Activated CD4-positive, alpha-beta T cell treated with anti-CD3 and anti-CD28 coated beads, Interleukin-10, Interleukin-2, amounts not matched to agents 100 ng/mL and 50 ng/mL, durations not matched to agents 16 hours and 8 hours (primary cell): ENCODE measurements at places on chromosomes 3 and 15.
A peak's percentile ranks its signal among the peaks of the same experiment; 100 is the strongest.

DNA sequence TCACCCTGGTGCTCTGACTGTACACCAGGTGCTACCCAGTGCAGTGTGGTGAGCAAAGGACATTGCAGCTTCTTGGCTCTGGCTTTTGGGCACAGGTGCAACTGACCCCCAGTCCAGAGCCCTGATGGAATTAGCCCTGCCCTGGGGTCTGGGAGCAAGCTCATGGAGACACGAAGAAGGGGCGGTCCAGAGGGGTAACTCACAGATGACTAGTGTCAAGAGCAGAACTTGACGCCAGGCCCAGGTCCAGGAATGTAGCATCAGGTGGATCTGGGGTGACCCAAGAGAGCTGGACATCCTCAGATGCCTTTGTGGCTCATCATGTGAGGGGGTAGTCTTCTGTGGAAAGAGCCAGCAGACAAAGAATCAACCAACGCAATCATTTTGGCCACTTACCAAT lies 88.9 kb downstream of the ASB7 start:
- DNase-seq, result no peak

DNA sequence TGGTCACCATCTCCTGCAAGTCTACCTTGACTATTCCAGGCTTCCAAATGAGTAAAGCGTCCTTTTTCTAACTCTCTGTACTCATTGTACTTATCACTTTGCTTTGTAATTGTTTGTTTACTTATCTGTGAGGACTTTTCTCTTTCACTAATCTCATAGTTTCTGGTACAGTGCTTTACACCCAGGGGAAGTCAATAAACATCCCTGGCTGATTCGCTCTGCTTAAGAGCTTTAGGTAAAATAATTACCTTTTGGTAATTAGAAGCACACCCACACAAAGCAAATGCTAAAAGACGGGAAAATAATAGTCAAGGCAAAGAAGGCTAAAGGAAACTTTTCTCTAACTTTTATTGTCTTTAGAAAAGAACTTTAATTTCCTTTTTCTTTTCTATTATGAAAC lies 466.9 kb upstream of the ROBO1 start:
- no peak for DNase-seq

GRCh38 chr3:193559100-193559499 lies 4.4 kb upstream of the ATP13A4 start:
- peak; percentile 33 for DNase-seq

DNA sequence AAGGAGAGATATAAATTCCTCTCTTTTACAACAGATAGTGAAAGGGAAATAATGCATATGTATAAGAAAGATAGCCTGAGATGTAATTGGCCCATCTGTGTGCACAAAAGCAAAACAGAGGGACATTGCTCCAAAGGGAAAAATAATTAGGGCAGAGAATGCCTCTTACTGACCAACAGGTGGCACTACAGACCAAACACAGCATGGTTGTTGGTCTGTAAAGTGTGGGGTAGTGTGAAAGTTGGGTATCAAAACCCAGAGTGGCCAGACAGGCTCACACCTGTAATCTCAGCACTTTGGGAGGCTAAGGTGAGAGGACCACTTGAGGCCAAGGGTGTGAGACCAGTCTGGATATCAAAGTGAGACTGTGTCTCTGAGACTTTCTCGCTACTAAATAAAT lies 4.5 kb upstream of the TLNRD1 start:
- DNase-seq, result peak; percentile 53

- DNase-seq, result no peak
Observed at GRCh38 chr3:192212979-192213378, 514.4 kb downstream of the FGF12 start.

GRCh38 chr15:96553931-96554330 lies 223.4 kb downstream of the NR2F2 start:
- no peak for DNase-seq

DNA sequence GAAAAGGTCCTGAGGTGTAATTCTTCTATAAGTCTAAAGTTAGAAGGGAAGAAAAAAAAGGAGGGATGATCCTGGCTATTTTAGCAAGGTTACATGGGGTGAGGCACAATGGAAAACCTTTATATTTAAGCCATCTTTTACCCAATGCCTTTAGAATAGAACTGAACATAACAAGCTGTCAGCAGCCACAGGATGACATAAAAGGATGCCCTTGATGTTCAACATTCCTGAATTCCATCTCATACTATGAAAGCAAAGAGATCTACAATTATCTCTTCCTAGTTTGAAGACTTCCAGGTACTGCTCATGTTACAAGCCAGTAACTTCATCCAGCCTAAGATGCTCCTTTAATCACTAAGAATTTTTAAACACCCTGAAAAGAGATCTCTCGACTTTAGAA lies 26.9 kb downstream of the NEK10 start:
- no peak for DNase-seq

DNA sequence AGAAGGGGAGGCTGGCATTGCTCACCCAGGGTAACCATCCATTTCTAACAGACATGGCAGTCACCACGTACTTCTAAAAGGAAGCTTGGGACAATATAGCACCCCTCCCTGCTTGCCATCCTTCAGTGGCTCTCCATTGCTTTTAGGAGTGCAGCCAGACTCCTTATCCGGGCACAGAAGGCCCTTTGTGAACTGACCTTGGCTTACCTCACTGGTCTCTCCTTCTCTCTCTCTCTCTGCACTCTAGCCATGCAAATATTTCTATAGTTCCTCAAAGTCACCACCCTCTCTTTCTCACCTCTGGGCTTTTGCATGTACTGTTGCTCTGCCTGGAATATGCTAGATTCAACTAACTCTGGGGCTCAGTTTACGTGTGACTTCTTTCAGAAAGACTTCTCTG lies 301.1 kb downstream of the SHQ1 start:
- no peak for DNase-seq

DNA sequence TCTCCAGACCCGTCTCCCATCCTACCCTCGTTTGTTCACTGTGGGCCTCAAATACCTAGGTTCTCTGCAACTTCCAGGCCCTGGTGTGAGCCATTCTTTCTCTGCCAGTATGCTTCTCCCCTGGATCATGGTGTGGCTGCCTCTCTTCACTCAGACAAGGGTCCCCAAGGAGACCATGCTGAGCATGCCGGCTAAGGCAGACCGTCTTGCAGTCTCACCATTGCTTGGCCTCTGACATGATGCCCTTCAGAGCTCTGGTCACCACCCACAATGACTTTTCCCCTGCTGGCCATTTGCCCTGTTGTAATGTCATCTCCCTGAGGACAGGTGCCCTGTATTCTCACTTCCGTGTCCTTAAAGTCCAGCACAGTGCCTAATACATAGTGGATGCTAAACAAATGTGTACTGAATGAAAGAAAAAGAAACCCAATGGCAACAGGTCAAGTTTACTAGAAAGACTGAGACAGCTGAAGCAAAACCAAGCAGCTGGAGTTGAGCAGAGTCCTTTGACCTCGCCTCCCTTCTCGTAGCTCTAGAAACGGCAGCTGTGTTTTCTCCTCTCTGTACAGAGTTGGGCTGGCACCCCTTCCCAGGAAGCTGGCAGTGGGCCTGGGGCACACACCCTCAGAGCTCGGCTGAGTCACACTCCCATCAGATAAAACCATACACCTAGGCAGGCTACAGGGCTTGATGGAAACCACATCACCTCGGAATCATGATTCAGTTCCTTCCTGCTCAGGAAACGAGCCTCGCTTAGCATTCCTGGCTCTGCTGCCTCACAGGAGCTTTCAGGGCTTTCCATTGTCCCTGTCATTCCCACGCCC lies 8.6 kb downstream of the TLR9 start:
- peak; percentile 57 for DNase-seq

DNA sequence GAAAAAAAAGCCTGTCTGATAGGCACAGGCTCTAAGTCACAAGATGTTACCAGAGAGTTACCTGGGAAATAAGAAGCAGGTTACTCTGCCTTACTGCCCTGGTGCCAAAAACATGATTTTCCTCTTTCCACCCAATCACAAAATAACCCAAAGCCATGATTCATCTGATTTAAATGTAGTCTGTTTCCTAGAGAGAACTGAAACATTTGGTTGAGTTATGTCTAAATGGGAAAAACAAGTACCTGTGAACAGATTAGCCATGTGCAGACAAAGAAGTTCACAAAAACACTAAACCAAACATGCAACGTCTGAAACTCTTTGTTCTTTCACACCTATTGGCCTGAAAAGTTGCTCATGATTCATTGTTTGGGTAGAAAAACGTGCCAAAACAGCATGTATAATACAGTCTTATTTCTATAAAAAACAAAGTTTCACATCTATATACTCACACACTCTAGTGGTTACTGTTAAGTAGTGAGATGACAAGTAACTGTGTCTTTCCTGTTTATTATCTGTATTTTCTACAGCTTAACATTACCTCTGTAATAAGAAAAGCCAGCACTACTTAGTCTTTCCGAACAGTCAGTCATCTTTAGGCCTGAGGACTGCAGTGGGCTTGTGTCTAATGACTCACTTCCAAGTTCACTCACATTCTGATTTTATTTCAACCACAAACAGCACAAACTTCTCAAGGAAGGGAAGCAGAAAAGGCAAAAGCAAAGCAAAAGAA lies 30.2 kb downstream of the FAM174B start:
- DNase-seq, result peak; percentile 90

DNA sequence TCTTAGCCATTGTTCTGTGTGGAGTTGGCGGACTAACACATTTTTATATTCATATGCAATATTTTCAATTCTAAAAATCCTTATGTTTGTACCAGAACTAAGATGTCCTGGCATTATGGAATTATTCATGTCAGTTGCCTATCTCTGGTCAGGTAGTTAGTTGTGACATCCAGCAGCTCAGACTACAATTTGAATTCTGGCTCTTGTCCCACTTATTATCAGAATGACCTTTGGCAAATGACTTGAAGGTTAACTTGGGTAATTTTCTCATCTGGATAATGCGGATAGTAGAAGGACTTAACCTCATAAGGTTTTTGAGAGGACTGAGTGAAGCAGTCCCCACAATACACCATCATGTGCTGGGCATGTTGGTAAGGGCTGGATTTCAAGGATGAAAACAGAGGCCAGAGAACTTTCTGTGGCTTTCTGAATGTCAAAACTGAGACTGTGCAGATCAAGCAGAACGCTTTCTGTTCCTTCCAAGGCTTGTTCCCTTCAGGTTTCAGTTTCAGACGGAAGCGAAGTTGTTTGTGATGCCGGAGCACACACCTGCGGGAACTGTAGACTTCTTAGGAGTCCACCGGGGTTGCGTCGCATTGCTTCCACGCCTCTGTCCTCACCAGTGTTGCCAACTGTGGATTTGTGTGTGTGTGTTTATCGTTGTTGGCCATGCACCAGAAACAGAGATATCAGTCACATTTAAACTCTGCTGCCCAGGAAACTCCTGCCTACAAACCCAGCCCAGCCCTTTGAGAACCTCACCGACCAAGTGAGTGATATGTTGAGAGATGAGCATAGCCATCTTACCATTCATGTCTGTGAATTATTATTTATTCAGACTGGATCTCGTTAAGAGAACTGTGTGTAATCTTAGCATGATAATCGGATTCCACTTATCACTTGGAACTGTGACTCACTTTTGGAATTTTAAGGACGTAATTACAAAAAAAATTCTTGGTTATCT lies 76.0 kb downstream of the PTPRG start:
- DNase-seq, result no peak

- no peak for DNase-seq
Observed at GRCh38 chr15:25987638-25988037, 124.5 kb upstream of the ATP10A start.

GRCh38 chr3:64578797-64579196 lies 109.0 kb downstream of the ADAMTS9 start:
- no peak for DNase-seq

- DNase-seq, result peak; percentile 85
Observed at GRCh38 chr3:122975163-122975923, 52.2 kb downstream of the SEMA5B start.

GRCh38 chr3:83968356-83968755 lies 990.4 kb upstream of the CADM2 start:
- DNase-seq, result no peak

DNA sequence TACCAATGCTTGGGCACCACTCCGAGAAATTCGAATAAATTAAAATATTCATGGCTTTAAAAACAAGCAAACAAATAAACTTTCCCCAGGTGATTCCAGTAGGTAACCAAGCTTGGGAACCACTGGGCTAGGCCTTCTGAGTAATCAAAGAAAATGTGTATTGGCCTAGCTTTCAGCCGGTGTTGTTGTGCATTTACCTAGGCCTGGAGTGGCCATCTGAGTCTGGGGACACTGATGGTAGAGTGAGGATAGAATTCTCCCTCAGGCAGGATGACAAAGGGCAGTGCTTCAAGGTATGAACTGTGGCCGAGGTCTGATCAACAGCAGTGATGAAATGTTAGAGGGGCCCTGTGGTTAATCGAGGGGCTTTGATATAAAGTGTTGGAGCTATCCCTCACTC lies 440.5 kb downstream of the EPHB1 start:
- no peak for DNase-seq

DNA sequence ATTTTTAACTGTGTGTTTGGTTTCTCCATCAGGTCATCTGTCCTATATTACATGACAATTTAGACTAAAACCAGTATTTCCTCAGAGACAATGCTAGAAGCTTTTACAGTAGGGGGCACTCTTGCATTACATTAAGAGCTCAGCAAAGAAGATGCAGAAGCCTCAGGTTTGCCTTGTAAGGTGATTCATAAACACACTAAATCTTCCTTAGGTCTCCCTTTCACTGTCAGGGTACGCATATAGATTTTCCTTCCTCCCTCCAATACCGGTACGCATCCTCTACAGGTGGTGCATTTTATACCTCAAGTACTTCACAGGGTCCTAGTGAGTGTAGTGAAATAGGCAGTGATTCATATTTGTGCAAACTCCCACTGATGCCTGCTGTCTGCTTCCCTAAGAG lies 46.5 kb downstream of the CD86 start:
- DNase-seq, result peak; percentile 90

DNA sequence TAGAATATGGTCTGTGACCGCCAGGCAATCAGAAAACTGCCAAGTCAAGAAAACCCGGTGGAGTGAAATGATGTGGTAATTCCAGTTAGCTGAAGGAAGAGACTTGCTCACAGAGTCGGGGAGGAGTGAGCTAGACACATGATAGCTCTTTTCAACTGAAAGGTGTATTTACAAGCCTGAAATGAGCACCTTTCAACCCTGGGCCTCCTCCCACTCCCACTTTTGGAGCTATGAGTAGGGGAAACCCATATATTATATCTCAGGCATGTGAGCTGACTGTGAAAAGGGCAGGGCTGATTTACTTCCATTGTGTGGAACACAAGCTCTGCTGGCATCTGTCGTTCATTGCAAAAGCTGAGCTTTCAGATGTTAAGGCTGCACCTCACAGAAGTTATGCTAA lies 960.2 kb downstream of the TUSC7 start:
- no peak for DNase-seq

- no peak for DNase-seq
Observed at GRCh38 chr3:171415070-171415469, 45.1 kb downstream of the TNIK start.

- no peak for DNase-seq
Observed at GRCh38 chr3:36172699-36173098, 207.6 kb upstream of the STAC start.

GRCh38 chr3:50254577-50255250 lies 14.2 kb upstream of the SEMA3B start:
- DNase-seq, result no peak

GRCh38 chr3:142626971-142627370 lies 30.8 kb downstream of the PLS1 start:
- no peak for DNase-seq

DNA sequence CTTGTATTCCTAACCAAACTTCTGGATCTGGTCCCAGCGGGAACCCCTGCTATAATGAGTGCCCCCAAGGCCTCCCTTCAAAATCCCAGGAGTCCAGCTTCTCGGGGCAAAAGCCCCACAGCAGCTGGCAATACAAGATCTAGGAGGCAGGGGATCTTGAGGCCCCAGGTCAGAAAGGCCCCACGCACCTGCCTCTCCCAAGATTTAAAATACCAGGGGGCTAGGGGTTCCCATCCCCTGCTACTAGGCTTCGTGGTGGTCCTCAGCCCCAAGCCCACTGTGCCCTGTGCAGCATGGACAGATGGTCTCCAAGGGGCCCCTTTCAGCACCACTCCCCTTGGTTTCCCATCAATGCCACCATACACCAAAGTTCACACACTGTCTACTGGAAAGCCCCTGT lies 15.8 kb upstream of the CYP11A1 start:
- DNase-seq, result no peak
